Esophagus muscularis mucosa (tissue), 4 donors: ENCODE measurements at places on chromosomes 4 and X. TPM values are rescaled to one million over a fixed set of nuclear protein-coding genes. Genes with fewer than 3 reads are reported as not detected.

MAGIX gene
- total RNA-seq, result 3.2 TPM

- DNase-seq, result no peak
- H3K36me3 ChIP-seq, result no peaks in the 10 kb centered on the region
- H3K4me1 ChIP-seq, result peaks cover 13% of the 10 kb centered on the region
- no peaks in the 10 kb centered on the region for H3K27me3 ChIP-seq
Measured at GRCh38 chrX:40266490-40267333, 169.0 kb upstream of the BCOR start.

- H3K4me1 ChIP-seq, result peaks cover 10% of the 10 kb centered on the region
- peak overlapping the region; percentile 39 for H3K4me3 ChIP-seq
- H3K27ac ChIP-seq, result peak overlapping the region; percentile 55
- no peaks in the 10 kb centered on the region for H3K36me3 ChIP-seq
Measured at GRCh38 chr4:56410247-56411062, 23.2 kb upstream of the AASDH start.

FAM241A gene
- 7.5 TPM for total RNA-seq

DNA sequence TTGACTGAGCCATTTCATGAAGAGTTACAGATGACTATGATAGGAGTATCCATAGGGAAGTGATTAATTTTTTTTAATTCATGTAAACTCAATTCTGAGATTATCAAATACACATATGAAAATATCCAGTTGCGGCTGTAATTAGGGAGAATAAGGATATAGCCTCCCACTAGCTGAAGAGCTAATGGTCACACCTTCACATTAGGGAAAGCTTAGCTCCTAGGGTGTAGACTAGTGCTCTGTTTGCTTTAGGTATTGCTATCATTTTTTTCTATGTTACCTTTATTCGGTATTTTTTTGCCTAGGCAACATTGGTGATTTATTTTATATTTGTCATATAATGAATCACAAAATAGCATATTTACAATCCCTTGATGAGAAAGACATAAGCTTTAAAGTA is 39.6 kb upstream of the EPGN start:
- DNase-seq, result no peak
- no peaks in the 10 kb centered on the region for H3K4me1 ChIP-seq
- no peaks in the 10 kb centered on the region for H3K27me3 ChIP-seq
- no peak overlapping the region for H3K4me3 ChIP-seq
- H3K36me3 ChIP-seq, result no peaks in the 10 kb centered on the region
- H3K27ac ChIP-seq, result no peak overlapping the region

DNA sequence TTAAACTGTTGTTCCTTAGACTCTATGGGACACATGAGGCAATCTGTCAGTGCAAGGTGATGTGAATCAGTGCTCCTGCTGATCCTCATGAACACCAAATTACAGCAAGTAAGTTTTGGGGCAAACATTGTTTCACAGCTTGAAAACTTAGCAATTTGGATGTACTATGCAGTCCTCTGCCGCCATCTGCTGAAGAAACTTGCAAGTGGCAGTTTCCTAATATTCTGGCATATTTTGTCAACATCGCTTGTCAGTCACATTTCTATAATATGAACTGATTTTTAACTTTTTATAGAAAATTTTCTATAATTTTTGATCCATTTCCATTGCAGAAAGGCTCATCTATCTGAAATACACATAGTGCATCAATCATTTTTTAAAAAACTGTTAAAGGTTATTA is 56.3 kb downstream of the ZAR1 start:
- peaks cover 92% of the 10 kb centered on the region for H3K36me3 ChIP-seq
- H3K27me3 ChIP-seq, result no peaks in the 10 kb centered on the region
- H3K27ac ChIP-seq, result no peak overlapping the region
- no peak overlapping the region for H3K4me3 ChIP-seq

DNA sequence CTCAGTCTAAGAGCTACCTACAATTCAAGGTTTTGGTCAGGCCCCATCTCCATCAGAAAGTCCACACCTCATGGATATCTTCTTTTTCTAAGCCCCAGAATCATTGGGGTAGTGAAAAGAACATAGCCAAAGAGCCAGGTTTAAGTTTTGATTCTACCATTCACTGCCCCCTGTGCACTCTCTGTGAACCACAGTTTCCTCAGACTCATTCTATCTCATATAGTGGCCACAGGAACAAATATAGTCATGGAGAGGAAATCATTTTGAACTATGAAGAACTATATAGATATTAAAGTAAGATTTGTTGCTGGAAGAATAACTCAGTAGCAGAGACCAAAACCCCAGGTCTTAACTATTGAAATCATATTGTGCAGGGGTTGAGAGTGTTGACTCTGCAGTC is 3.3 kb downstream of the SYTL5 start:
- H3K4me3 ChIP-seq, result no peak overlapping the region
- H3K27ac ChIP-seq, result no peak overlapping the region
- DNase-seq, result no peak
- no peaks in the 10 kb centered on the region for H3K4me1 ChIP-seq
- no peaks in the 10 kb centered on the region for H3K27me3 ChIP-seq

USP51 gene
- total RNA-seq, result 2.5 TPM
